Activated CD8-positive, alpha-beta memory T cell treated with anti-CD3 and anti-CD28 coated beads for 24 hours (primary cell): ENCODE measurements at places on chromosomes 3 and 15.

DNA sequence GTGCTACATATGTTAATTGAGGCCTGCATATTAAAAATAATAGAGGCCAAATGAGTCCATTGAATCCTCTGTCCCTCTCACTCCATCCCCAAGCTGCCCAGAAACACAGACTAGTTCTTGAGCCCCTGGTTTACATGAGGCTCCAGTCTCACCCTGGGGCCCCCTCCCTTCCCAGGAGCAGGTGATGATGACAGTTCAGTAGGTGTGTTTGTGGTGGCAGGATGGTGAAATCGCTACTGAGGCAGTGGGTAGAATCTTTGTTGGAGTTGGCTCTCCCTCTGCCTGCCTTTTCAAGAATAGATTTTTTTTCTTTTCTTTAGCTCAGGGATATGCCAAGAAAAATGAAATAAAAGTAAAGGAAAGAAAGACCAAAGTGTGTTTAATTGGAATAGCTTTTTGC, 288.7 kb downstream of the EPHB1 start:
- DNase-seq: no peak

GRCh38 chr3:62154457-62155148, 218.7 kb downstream of the FEZF2 start:
- DNase-seq: no peak

GRCh38 chr3:178915365-178915764, 156.2 kb downstream of the ZMAT3 start:
- no peak for DNase-seq

GRCh38 chr3:127456471-127457093, 134.0 kb downstream of the TPRA1 start:
- no peak for DNase-seq

- DNase-seq: no peak
These were observed at the start of gene KLHL40 for GRCh38 chr3:42685363-42685881. Gene KLHL40 (plus strand): TSS chr3:42685537. CDS start chr3:42685619, 82 bp downstream.

DNA sequence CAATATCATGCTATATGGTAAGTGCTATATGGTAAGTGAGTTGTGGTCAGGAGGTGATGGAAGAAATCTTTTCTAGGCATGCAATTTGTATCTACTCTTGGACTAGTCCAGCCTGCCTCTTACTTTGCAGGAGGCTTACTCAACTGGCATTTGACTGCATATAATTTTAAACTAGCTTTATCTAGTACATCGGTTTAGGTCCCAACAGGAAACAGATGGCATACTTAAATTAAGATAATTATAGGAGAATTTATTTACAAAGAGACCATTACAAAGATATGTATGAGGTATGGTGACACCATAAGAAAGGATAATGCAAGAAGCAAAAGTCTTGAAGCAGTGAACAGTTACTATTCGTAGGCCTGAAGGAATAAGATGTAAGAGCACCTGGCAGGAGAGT, 7.8 kb downstream of the SLC28A2 start:
- DNase-seq: no peak

DNA sequence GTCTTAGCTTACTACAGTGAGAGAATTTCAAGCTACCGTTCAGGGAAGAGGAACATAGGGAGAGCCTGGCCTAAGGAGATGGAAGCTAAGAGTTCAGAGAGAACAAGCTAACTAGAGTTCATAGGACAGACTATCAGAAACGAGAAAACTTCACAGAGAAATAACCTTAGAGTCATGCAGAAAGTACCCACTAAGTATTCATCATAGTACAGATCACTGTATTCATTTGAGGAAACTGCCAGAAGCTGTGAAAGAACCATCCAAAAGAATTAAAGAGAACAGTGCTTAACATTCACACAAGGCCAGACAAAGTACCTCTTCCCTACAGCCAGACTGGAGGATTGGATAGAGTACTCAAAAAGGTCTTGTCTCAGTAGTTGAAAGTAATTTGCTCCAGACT, 15.2 kb upstream of the GBE1 start:
- no peak for DNase-seq

- no peak for DNase-seq
These were observed 87.0 kb upstream of the BOC start for GRCh38 chr3:113124256-113124830.

- no peak for DNase-seq
These were observed 100.8 kb downstream of the RAB11A start for GRCh38 chr15:65969865-65970816.

GRCh38 chr15:85494048-85494777, 113.8 kb downstream of the AKAP13 start:
- no peak for DNase-seq

GRCh38 chr3:101379658-101380376, 59.4 kb upstream of the IMPG2 start:
- no peak for DNase-seq

DNA sequence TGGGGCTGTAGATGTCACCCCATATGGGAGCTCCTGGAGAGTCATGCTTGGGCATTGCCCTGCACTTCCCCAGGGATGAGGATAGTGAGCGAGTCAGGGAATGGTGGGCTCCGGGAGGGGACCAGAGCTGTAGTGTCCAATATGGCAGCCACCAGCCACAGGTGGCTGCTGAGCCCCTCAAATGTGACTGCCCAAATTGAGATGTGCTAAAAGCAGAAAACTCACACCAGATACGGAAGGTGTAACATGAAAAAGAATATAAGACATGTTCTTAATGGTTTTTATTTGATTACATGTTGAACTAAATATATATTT, 31.7 kb downstream of the GRIP2 start:
- DNase-seq: no peak

DNA sequence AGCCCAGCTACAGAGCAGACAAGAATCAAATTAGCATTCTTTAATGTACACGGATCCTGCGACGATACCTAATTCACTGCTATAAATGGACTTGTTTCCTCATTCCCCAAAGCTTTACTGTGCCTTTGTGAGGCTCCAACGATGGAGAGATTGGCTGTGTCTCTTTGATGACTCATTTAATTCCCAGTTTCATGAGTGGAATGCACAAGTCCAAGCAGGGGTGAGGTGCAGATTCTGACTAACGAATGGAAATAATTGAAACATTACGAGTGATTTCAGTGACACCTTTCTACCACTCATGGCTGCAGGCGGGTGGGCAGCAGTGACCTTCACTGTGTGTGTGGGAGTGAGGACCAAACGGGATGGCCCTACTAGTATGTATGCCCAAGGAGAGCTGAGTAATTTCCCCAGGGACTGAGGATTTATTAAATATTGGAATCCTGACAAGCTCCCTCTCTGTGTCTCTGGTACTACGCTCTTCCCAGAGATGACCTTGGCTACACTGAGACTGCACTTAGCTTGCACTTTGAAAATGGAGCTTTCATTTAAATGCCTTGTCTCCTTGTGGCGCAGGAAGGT, 156.7 kb downstream of the CACNA2D3 start:
- no peak for DNase-seq

- no peak for DNase-seq
These were observed 197.7 kb downstream of the CD47 start for GRCh38 chr3:107892955-107893624.

DNA sequence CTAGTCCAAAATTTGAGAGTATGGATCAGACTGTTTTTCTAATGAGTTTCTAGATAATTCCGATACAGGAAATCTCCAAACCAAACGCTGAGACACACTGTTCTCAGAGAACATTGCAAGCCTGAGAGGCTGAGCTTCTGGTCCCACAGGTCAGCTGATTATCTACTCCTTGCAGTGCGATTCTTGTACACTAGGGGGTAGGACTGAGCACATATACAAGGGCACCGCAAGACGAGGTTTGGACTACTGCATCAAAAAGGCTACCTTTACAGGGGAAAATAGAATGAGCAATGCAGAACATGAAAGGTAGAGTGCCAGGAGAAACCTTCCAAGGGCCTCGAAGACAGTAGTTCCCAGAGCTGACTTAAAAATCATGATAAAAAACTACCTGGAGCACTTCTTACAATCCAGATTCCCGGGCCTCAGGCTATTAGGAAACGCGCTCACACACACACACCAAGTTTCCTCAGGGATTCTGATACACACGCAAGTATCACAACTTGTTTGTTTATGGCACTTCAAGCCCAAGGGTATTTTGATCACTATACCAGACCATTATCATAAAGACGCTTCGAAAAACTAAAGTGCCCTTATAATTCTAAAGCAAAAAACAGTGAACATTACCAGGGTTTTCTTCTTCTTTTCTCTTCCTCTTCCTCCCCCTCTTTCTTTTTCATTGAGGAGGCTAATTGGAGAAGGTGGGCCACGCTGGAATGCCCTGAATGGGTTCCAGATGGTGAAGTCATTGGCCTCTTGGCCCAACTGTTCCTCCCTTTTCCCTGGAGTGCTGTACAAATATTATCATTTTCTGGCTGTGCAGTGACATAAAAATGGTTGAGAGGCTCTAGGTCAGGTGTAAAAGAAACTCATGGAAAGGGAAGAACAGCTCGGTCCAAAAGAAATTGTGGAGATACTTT, 61.8 kb downstream of the SLC12A8 start:
- DNase-seq: peak; percentile 77

DNA sequence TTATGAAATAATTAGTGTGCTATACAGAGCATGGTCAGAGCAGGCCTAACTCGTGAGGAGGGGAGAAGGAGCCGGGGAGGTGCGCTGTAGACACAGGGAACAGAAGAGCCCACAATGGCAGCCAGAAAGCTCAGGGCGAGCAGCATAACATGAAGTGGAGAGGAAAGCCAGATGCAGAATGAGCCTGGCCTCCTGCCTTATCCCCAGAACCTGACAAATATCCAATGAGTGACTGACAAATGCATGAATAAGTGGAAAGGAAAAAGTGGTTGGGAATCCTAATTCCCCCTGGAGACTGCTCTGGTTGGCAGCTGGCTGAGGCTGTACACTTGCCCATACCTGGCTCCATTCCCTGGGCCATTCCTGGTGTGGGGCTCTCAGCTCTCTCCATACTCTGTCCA, 9.2 kb upstream of the MST1R start:
- DNase-seq: no peak

DNA sequence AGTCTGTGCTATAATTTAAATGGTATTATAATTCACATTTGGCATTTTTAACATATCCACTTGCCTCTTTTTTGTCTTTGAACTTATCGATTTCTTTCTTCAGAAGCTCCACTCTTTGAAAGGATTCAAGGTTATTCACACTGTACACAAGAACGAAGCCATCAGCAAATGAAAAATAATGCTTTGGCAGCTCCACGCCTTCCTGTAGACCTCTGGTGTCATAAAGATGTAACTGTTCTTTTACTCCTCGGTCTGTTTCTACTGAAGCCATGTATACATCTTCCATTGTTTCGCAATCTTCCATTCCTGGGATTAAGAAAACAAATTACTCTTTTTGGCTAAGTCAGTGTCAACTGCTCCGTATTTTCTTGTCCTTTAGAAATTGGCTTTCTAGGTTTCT, 16.0 kb downstream of the NKIRAS1 start:
- DNase-seq: no peak

DNA sequence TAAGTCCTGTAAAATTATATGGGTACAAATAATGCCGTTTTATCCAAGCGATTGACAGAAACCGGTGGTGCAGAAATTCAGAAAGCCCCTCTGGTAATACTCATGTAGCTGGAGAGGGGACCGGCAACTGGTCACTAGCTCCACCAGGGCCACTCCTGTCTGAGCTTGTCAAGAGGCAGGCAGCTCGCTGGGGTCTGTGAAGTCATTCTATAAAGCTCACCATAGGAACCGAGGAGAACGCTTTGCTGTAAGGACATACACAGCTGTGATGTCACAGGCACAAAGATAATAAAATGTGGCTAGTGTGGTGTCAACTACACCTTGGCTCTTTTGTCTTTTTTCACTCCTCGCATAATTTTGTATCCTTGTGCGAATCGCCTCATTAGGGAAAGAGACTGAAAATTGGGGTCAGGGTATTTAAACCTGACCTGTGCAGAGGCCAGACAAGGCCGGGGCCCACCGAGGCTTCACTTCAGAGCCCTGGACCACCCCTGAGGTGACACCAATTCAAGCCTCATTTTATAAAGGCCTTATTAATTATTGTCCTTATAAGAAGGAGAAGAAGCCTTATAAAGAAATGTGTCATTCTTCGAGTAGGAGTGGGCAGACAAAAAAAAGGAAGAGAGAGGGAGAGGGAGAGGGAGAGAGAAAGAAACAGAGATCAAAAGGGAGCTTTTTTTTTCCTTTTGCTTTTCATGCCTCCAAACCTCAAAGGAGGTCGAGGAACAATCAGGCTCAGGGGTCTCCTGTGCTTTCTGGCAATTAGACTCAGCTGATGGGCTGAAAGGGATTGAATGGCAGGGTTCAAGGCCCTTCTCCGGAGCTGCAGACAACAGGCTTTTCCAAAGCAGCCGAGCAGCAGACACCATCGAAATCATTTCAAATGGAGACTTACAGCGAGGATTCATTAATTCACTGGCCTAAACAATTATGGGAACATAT, 813.3 kb upstream of the ARRDC4 start:
- no peak for DNase-seq

- no peak for DNase-seq
These were observed 6.4 kb upstream of the FMN1 start for GRCh38 chr15:33200903-33201302.

GRCh38 chr15:99096894-99097426, 7.9 kb upstream of the SYNM start:
- no peak for DNase-seq

DNA sequence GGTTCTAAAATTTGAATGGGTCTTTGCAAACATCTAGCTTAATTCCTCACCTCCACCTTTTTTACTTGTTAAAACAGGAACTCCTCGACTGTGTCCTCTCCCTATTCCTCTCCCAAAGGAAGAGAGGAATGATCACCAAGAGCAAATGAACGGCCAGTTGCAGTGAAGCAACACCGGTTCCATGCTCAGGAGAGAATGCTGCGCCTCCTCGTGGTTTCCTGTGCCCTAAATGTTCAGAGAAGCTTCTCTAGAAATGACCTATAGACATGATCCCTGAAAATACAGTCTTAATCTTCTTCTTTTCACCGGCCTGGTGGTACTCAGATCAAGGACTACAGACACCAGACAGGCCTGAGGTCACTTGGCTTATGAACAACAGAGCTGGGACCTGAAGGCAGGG, 65.1 kb upstream of the GUCA1C start:
- DNase-seq: no peak

GRCh38 chr3:184567946-184568559, 6.5 kb downstream of the EPHB3 start:
- DNase-seq: no peak

DNA sequence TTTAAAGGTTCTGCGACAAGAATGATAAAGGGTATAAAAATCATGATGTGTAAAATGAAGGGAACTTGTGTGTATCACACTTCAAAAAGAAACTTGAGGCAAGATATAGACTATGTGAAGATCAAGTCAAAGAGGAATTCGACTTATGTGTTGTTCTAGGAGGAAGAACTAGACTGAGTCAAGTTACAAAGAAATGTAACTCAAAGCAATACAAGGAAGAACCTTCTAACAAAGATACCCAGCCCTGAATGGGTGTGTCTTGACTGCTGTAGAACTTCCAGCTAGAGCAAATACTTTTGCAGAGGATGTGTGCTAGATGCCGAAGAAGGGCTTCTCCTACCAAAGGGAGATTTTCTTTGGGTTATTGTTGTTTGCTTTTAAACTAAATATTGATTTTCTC, 2.4 kb downstream of the SLC49A4 start:
- DNase-seq: no peak

- no peak for DNase-seq
These were observed 20.2 kb upstream of the PIK3CB start for GRCh38 chr3:138854940-138855339.

GRCh38 chr15:83890587-83890986, 236.7 kb downstream of the ADAMTSL3 start:
- no peak for DNase-seq
